ENCODE measurements at places on chromosomes 1 and 21.

DNA sequence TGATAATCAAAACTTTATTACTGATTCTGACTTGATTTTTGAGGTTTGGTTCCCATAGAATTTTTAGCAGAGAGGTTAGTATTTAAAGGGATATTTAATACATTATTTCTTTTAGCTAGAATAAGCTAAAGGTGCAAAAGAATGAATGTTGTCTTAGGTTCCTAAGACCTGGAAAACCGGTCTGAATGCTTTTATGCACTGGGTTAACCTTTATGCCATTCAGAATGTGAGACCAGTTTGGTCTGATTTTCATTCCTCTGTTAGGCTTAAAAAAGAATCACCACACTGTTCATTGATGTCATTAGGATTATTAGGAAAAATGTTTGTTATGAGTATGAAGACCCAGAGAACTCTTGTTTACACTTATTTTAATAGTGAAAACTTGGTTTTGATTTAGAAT, 30.1 kb downstream of the RAP1A start:
- DNase-seq, result no peak

DNA sequence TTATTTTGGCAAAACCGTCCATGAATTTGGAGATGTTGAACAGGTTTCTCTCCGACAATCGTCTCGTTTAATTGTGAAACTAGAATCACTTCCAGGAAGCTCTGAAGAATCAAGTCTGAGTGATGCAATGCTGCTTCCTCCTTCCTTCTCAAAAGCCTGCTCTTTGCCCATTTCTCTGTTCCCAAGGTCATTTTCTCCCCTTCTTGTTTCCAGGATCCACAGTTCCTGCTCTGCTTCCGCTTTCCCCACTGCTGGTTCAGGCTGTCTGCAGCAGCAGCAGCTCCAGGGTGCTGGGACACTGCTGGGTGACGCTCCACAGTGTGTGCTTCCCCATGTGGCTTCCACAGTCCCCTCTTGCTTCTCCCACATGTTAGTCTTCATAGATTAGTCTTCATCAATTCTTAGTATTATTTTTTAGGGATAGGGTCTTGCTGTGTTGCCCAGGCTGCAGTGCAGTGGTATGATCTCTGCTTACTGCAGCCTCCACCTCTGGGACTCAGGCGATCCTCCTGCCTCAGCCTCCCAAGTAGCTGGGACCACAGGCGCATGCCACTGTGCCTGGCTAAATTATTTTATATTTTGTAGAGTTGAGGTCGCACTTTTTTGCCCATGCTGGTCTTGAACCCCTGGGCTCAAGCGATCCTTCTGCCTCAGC, 156.2 kb downstream of the DYRK1A start:
- DNase-seq, result no peak

- no peak for DNase-seq
Measured at GRCh38 chr1:54547601-54548388, at the start of gene ACOT11. Gene ACOT11, plus strand, starts transcription at chr1:54548228. Its CDS starts 82 bp downstream, at chr1:54548310.

DNA sequence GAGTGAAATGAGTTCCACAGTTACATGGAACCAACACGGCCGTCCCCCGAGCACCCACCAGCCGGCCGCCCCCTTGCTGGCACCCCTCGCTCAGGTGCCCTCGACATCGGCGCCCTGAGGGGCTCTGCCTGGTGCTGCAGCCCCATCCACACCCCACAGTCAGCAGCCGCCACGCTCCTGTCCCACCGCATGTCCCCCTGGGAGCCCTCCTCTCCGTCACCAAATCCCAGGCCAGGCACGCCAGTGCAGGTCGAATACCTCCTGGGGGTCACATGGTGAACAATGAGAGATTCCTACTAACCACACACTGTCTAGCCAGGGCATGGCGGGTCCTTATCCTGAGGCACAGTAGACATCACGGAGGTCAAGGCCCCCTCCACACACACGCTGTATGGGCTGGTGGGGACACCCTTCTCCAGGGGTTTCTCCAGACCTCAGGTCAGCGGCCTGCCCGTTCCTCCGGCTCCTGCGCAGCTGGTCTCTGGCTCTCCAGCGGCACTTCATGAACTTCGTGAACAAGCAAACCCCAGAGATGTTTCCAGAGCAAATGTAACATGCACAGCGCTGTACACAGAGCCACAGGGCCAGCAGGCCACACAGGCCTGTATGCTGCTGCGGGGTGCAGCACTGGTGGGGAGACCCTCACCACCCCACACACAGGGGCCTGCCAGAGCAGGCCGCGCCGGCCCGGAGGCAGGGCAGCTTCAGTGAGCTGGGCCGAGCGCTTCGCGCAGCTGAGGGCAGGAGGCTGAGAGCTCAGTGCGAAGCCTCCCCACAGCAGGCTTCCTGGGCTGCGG, 21.8 kb downstream of the POFUT2 start:
- no peak for DNase-seq

DNA sequence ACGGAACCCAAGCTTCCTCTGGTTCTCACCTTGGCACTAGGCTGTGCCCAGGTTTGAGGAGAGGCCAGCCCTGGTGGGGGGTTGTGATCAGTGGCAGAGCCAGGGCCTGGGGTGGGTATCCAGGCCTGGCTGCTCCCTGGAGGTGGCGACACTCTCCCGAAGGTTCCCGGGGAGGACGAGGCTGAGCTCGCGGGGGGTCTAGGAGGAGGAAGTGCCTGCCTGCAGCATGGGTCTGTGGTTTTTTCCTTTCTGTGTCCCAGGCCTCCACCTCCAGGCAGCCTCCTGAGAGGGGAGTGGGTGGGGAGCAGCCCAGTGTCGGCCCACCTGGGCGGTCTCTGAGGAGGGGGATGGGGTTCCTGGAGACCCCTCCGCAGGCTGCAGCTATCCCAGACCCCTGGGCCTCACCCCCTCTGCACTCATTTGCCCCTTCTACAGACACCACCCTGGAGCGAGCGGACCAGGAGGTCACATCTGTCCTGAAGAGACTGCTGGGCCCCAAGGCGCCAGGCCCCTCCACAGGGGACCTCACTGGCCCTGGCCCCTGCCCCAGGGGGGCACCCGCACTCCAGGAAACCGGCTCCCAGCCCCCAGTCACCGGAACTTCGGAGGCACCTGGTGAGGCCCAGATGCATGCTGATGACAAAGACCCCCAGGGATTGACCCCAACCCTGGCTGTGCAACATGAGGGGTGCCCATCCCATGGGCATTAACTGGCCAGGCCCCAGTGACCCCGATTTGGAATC, 44.3 kb downstream of the TRIM11 start:
- DNase-seq, result no peak

DNA sequence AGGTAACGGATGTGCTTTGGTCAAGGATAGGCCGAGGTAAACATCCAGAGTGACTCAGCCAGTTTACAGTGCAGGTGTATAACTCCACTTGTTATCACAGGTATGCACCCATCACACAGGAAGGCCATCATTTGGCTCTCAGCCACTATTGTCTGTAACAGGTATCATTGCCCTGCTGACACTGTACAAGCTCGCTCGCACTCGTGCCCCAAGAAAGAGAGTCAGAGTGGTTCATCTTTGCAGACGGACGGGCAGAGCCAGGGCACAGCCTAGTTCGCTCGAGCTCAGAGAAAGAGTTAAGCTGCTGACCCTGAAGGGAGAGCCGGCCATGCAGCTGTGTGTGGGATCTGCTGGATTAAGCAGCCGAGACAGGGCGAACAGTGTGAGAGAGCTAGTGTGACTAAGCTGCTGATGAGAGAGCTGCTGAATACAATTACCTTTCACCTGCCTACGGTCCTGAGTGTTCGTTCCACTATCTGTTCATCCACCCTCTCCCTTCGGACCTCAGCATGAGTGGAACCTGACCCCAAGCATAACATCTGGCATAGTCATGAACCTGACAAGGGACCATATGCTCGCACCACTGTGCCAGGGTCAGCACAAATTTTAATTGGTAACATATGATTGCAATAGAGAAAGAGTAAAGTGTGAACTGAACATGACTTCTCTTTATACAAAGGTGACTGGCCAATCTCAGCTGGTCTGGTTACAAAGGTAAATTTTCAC, 27.0 kb upstream of the LYPD8 start:
- no peak for DNase-seq

DNA sequence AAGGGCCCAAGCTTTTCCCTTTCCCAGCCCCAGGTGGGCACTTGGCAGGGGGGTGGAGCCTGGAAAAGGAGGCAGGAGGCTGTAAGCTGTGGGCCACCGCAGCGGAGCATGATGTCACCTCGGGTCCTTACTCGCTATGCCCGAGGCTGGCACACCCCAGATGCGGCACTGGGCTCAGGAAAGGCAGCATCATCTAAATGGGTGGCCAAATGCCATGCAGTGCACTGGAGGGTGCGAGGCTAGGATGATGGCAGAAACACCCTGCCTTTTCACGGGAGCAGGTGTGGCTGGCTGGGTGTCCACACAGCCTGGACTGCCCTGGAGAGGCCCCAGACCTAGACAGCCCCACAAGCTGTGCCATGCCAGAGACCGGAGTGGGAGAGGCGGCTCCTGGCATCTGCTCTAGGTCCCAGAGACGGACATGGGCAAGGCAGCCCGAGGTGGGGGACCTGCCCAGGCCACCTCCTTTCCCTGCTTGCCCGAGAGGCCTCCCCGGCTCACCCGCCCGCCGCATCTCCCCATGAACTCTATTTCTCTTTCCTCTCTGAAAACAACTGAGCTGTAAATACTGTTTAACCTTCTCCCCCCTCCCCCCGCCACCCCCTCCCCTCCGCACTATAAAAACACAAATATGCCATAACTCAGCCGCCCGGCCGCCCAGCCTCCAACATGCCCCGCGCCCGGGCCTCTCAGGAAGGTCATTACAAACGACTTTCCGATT, 124.7 kb downstream of the CASZ1 start:
- DNase-seq, result no peak

- DNase-seq, result no peak
Measured at GRCh38 chr1:9910076-9910422, at the start of gene CTNNBIP1. Gene CTNNBIP1, minus strand, starts transcription at chr1:9910269. Its CDS starts 38,205 bp downstream, at chr1:9872064.

DNA sequence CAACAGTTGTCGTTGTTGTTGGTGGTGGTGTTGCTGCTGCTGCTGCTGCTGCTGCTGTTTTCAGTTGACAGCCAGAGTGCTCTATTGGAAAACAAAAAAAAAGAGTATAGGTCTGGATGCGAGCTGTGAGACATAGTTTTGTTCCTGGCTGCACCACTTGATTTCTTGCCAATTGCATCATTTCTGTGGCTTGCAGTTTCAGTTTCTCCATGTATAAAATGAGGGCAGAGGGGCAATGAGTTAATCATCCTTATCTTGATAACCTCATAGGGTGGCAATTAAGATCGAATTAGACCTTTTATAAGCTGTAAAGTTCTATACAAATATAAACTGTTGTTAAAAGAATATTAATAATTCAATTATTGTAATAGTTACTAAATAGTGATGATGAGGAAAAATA, 156.7 kb downstream of the DMRTA2 start:
- DNase-seq, result no peak

DNA sequence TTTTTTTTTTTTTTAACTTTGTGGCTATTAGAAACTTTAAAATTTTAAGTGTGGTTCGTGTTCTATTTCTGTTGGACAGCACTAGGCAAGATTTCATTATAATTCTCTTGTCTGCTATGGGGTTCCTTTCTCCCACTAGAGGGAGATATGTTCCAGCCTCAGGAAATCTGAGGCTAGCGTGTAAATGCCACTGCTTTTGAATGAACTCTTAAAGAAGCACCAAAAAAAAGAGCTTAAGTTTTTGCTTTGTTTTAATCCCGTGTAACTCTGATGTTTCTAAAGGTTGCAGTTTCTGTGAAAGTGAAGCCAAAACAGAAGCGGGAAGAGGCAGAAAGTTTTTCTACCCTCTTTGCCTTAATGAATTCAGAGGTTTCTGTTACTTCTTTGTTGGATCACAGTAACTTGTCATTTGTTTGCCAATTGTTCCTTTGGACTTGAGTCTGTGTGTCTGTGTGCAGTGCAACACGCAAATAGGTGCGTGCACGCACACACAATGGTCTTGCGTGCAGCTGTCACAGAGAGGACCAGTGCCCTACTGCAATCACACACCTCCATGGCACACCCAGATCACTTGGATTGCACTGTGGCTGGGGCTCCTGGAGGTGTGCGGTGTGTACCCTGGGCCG, 32.3 kb downstream of the HHAT start:
- DNase-seq, result peak; percentile 24

DNA sequence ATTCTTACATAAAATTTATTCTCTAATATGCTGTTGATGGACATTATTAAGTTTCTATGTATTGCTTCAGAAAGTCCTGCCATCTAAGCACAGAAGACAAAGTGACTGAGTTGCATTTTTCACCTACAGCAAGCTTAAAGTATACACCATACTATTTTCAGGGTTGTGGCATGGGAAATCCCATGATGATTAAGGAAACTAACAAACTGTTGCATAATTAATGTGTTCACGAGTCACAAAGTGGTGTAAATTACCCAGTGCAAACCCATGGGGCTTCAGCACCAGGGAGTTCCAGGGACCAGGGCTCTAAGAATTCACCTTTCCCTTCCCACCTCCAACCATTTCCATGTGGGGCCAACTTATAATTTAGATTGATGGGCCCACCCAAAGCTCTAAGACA, 81.9 kb upstream of the NR5A2 start:
- no peak for DNase-seq

DNA sequence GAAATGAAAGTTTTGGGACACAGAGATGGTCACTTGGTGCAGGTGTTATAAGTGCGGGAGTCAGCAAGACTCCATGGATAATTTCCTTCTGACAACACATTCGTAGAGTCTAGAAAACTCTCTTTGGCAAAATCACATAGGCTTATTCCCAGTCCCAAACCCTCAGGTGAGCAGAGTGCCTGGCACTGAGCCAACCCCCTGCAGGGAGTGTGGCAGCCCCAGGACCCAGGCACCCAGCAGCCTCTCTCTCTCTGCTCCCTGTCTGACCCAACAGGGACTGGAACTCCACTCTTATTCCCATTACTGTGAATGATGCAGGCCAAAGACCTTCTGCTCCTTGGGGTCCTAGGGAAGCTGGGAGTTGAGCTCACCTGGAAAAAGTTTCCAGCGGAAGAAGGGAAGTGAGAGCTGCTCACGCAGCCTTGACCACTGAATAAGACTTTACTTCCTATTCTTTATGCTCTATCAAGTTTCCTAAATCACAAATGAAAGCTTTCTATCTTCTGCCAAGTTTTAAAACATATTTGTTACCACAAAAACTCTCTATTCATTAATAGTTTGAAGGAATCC, 132.6 kb upstream of the ETV3 start:
- DNase-seq, result no peak

DNA sequence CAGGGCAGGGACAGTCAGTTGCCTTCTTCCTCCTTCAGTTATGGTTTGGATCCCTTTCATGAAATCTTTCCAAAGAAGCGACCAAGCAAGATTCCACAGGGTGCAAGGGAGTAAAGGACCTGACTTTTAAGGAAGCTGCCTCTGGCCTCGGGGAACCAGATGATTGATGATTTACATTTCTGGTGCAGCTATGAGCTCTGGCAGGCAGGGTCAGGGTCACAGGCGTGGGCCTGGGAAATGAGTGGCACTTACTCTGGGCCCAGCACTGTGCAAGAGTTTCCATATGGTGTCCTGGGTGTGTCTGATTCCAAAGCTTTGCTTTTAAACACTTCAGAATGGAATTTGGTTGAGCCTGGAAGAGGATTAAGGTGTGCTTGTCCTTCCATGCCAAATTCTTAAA, 7.2 kb upstream of the CRABP2 start:
- no peak for DNase-seq

GRCh38 chr1:997993-998744, 1.7 kb downstream of the HES4 start:
- DNase-seq, result no peak

DNA sequence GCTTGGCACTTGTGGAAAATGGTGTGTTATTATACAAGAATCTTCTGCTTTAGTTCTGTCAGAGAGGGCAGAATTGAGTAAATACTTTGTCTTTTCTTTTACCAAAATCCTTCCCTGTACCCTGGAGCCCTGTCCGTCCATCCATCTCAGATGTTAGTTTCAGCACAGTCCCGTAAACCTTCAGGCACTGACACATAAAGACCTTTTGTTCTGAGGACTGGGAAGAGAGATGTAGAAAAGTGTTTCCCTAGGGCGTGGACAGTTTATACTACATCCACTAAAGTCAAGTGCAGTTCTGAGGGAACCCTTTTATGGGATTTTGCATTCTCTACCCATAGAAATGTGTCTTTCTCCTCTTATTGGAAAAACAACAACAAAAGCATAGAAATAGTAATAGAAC, 162.4 kb downstream of the PDE4B start:
- DNase-seq, result no peak
